ENCODE measurements at places on chromosomes 1 and 21.

- DNase-seq, result no peak
These were observed 25.3 kb downstream of the WLS start for GRCh38 chr1:68206848-68207689.

DNA sequence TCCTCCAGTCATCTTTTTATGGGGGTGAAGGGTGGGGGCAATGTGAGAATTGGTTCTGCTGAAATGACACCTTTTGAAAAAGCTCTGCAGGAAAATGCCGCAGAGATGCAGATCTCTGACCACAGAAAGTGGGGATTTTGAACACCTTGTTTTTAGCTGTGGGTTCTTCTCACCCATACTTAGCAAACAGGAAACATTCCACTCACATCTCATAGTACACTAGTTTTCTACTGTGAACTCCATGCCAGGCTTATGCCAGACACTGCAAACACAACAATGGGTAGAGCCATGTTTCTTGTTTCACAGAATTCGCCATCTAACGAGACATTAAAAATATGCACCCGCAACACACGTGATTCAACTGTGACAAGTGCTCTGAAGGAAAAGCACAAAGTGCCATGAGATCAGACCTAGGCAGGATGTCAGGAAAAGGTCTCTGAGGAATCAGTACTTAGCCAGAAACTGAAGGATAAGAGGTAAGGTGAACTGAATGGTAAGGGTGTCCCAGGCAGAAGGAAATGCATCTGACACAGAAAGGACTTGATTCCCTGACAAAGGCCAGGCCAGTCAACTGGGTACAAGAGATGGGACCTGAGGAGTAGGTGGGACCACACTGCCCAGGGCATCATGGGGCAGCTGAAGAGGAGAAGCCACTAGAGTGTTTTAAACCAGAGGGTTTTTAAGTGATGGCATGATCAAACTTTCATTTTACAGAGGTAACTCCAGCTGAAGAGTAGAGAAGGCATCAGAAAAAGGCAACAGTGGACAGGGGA is 83.8 kb upstream of the JAK1 start:
- DNase-seq, result no peak

GRCh38 chr21:14313300-14313699 is 69.6 kb downstream of the HSPA13 start:
- DNase-seq, result no peak

- no peak for DNase-seq
These were observed 51.7 kb downstream of the TLCD4 start for GRCh38 chr1:95168761-95169351.

DNA sequence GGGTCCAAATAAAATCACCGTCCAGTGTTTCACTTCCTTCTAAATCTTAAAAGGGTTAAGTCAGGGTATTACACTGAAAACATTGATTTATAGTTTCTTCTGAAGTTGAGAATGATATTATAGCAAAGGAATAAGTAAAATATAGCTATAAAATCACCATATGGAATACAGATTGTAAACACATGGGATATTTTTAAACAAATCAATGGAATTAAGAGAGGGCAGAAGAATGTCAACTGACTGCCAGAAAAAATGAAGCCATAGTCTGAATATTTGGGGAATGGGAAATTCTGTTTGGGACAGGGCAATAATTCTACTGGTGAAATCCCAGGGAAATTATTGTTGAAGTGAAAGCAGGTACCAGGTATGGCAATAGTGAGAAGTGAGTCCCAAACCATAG is 664.6 kb downstream of the NCAM2 start:
- DNase-seq, result no peak
